Activated effector memory CD4-positive, alpha-beta T cell treated with anti-CD3 and anti-CD28 coated beads, Interleukin-2, amount 50 U/mL, for 16 hours (primary cell): ENCODE measurements at places on chromosomes 5 and 9.

DNA sequence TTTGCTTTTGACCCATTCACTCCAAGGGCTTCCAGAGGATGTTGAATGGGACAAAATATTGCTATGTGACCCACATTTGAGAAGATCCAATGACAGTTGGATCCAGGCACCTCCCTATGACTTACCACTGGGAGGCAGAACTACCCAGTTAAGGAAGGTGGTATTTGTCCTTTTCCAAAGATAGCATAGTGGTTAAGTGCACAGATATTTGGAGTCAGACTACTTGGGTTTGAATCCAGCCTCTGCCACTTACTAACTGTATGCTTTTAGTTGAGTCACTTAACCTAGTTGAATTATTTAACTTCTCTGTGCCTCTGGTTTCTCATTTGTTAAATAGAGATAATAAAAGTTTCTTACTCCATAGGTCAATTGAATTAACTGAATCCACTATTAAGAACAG lies 74.5 kb upstream of the PALM2AKAP2 start:
- DNase-seq, result no peak

DNA sequence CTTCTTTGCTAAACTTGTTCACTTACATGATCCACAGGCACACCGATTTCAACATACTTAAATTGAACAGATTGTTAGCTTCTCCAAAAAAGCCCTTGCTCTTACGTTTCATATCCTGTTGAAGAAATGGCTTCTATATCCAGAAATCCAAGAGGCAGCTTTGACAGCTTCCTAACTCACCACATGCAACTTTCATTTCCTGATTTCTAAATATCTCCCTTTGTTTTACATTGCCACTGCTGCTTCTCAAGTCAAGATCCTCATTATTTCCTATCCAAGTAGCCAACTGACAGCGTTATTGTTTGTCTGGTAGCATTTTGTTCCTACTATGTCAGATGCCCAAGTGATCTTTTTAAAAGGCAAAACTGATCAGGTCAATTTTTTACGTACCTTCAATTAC lies 913.2 kb upstream of the TYRP1 start:
- no peak for DNase-seq

GRCh38 chr5:176639981-176640380 lies 7.3 kb upstream of the TSPAN17 start:
- no peak for DNase-seq

DNA sequence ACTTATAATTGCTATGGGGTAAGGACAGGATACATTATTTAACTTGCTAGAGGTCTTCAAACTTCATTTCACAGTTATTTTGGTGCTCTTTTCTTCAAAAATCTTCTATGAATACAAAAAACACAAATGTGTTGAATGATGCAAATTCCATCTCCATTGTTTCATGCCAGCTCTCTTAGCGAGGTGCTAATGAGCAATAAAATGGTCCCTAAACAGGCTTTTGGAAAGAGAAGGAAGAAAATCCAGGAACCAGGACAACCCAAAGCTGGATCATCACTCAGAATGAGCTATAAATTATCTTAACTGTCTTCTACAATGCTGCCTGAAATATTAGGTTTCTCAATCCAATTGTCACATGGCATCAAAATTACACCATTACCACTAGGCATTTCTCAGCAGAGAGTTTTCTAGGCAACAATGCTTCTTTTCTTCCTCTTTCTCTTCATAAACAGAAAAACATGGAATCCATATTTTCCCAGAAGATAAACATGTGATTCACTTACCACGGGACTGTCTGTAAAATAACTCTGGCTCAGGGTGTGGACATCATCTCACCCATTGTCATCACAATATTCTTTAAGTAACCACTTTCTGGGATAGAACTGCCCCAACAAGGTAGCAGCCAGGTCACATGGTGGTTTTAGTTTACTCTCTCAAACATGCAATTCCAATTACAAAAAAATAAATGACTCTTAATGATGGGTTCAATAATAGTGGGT lies 249.4 kb downstream of the NPR3 start:
- no peak for DNase-seq

- DNase-seq, result no peak
Measured at GRCh38 chr5:76691467-76692273, 24.3 kb upstream of the F2R start.

DNA sequence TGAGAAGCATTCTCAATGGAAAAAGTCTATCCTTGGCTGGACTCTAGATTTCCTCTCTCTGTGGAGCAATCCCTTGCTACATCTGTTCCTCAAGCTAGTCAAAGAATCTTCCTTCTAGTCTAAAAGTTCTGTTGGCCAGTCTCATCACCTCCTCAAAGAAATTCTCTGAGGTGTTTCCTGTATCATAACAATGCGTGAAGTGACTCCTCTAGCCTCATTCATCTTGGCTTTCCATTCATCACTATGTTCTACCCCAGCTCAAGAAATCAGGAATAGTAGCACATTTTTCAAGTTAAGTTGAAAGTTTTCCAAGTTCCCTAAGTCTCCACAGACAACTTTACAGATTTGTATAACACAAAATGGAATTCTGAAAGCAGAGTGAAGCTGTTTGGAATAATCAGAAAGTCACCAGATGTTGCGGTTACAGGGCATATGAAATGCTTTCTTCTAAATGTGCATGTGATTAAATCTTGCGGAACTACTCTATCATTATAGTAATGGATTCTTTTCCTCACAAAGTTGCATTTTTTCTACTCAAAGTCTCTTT lies 176.6 kb upstream of the FREM1 start:
- no peak for DNase-seq

GRCh38 chr9:18936094-18936871 lies 96.7 kb downstream of the SAXO1 start:
- DNase-seq, result no peak
